ENCODE measurements at places on chromosomes 7 and 10.
A peak's percentile ranks its signal among the peaks of the same experiment; 100 is the strongest.

DNA sequence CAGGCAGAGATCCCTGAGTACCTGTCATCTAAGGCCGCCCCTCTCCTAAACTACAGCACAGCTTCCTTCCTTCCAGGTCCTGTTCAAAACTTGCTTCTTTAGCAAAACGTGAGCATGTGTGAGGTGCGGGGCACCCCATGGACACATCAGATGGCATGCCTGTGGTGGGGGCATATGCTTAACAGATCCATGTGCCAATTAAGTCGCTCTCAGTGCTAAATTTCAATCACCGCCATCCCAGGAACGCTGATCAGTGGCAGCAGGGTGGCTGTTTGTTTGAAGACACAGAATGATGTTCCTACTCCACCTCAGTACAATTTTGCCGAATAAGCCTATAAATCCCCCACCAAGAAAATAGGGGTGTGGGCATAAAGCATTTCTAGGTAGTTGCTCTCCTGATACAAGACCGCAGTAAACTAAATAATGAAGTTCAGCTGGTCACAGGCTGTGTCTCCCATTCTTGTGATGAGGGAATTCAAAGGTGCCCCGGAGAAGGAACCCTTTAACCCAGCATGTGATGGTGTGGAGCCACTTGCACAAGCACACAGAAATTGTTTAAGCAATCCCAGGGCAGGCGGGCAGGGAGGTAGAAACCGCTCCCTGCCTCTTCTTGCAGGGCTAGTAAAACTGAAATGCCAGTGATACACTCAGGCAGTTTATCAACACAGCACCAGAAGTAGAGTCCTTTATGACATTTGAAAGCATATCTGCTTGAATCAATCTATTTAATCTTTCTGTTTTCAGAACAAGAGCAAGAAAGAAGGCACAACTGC, 205.7 kb downstream of the SORCS1 start:
- DNase-seq, result no peak

- no peak for DNase-seq
These were observed 42.0 kb upstream of the CELF2 start for GRCh38 chr10:10975647-10976046.

GRCh38 chr10:129094861-129095260, 372.2 kb upstream of the MGMT start:
- no peak for DNase-seq

DNA sequence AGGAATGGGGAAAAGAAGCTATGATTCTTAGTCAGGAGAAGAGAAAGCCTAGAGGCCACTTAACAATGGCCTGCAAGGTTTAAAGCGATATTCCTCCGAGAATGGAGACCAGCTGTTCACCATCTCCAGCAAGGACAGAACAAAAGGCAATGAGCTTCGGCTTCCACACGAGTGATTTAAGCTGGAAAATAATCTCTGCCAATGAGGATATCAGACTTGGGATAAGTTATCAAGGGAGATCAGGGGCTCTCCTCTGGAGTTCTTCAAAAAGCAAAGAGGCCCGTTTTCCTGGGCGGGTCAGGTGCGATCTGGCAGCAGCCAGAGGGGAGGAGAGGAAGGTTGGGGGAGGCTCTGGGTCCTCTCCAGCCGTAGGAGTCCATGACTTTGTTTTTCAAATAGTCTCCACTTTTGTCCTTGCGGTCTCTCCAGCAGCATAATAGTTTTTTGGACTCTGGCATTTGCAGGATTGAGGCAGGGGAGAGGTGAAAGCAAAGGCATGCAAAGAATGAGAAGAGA, 211.3 kb downstream of the SKIDA1 start:
- DNase-seq, result no peak

DNA sequence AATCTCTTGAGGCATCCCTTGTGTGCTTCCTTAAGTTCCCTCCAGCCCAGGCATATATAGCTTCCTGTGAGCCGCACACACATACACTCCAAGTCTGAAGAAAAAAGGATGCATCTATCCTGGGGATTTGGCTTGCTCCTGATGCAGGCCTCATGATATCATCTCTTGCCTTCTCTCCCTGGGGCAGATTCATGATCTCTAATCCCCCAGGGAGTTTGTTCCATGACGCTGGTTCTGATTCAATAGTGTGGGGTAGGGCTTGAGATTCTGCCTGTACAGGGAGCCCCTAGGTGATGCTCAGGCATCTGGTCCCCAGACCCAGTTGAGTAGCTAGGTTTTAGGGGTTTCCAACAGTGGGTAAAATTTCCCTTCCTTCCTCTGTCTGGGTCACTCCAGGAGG, 1.5 kb downstream of the PON1 start:
- no peak for DNase-seq

DNA sequence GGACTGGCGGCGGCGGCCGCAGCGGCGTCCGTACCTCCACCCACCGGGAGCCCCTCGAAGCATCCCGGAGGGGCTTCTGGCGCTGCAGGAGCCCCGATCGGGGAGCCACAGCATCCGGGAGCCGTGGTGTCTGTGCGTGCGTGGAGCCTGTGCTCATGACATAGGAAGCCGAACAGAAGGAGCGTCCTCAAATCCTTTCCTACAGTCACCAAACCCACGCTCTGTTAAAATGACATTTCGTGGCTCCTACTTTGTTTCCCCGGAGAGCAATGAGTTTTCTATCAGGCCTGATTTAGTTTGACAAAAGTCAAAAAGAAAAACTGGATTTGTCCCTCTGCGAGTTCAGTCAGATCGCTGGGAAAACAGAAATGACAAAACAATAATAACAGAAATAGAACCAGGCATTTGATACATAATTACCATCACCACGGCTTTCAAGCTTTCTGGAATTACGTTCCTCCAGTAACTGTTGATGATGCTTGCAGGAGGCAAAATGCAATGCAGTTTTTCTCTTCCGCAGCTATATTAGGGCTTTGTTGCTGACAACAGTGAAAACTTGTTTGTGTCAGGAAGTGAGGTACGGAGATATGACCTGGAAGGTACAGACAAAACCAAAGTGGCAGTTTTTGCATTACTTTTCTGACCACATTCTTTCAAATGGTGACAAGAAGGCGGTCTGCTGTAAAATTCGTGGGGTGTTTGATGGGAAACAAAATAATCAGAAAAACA, 219.3 kb upstream of the MKLN1 start:
- DNase-seq, result no peak

DNA sequence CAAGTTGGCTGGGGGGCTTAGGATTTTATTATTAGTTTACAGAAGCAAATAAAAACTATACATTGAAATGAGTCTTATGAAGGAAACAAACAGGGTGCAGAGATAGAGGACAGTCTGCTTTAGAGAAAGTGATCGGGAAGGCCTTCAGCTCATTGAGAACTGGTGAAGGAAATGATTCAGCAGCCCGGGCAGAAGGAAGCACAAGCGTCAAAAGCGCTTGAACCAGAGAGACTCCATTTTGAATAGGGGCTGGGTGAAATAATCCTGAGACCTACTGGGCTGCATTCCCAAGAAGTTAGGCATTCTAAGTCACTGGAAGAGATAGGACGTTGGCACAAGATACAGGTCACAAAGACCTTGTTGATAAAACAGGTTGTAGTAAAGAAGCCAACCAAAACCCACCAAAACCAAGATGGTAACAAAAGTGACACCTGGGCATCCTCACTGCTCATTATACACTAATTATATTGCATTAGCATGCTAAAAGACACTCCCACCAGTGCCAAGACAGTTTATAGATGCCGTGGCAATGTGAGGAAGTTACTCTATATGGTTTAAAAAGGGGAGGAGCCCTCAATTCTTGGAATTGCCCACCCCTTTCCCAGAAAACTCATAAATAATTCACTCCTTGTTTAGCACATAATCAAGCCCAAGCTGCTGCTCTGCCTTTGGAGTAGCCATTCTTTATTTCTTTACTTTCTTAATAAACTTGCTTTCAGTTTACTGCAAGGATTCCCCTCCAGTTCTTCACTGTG, 83.1 kb upstream of the MPP7 start:
- no peak for DNase-seq

DNA sequence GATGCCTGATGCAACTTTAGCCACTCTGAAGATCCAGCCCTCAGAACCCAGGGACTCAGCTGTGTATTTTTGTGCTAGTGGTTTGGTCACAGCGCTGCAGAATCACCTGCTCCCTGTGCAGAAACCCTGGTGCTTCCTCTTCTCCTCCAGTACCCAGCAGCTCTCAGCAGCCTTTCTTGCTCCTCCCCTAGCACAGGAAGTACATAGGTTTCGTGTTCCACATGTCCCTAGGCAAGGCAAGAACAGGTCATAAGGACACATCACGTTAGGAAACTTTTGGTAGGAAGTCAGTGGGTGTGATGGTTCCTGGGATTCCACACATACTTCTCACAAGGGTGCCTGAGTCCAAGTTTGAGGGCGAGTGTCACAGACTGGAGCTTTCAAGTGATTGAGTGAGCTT, 167.9 kb upstream of the PRSS1 start:
- no peak for DNase-seq

GRCh38 chr10:20166096-20166675, 350.0 kb downstream of the PLXDC2 start:
- no peak for DNase-seq

GRCh38 chr10:123999956-124000615, 93.3 kb downstream of the CHST15 start:
- no peak for DNase-seq

GRCh38 chr10:88525371-88526069, 57.6 kb downstream of the RNLS start:
- no peak for DNase-seq

DNA sequence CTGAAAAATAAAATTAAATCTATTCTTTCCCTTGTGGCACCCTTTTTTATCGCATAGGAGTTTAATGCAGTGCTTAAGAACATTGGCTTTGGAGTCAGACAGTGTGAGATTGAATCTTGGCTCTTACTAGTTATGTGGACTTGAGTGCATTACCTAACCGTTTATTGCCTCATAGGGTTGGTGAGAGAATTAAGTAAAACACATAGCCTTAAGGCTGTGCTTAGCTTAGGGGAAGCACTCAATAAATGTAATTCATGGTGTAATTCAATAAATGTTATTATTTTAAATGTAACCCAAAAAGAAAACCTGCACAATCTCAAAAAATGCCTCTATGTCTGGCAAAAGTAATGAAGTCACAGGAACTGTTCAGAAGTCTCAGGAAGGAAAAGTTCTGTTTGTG, 2.7 kb downstream of the STK17A start:
- DNase-seq, result no peak

GRCh38 chr7:126689037-126689436, 563.7 kb downstream of the GRM8 start:
- DNase-seq, result peak; percentile 86

DNA sequence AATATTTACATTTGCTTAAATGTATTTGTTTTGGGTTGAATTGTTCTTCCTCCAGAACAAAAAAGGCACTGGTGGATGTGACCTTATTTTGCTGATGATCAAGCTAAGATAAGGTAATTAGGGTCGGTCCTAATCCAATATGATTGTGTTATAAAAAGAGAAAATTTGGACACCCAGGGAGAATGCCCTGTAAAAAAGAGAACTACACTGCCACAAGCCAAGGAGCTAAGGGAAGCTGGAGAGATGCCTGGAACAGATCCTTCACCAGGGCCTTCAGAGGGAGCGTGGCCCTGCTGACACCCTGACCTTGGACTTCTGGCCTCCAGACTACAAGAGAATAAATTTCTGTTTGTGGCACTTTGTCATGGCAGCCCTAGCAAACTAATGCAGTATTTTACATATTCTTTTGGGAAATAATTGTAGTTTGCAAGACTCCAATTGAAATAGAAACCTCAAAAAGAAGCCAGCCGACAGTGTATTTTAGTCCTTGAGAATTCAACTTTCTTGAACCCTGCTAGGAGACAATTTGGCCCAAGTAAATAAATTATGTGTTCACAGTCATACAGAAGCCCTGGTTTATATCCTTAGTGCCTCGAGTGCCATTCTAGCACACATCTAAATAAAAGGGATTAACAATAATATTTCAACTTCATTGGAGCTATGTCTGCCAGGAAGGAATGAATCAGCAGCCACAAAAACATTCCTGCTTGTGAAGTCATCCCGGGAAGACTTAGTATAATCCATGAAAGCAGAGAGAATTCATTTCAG, 164.6 kb downstream of the PKD1L1 start:
- DNase-seq, result peak; percentile 97
